ENCODE measurements at places on chromosomes 12 and 14.
A peak's percentile ranks its signal among the peaks of the same experiment; 100 is the strongest.

DNA sequence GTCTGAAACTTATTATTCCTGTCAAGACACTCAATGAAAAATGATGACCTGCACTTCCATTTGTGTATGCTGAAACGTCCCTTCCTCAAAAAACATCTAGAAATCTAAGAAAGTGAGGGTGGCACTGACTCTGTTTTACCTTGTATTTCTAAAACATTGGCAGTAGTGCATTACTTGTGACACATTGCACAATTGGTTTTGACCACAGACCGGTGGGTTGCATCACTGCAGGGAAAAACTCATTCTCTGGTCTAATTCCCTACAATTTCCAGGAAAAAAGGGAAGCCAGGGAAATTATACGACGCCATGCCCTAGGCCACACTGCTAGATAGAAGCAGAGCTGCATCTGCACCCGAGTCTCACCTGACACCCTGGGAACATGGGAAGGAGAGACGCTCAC lies 156.7 kb downstream of the NTF3 start:
- DNase-seq: no peak

GRCh38 chr12:11178250-11178649 lies 7.3 kb downstream of the SMIM10L1 start:
- no peak for DNase-seq

GRCh38 chr12:68263366-68263765 lies 10.0 kb upstream of the IL22 start:
- DNase-seq: no peak

DNA sequence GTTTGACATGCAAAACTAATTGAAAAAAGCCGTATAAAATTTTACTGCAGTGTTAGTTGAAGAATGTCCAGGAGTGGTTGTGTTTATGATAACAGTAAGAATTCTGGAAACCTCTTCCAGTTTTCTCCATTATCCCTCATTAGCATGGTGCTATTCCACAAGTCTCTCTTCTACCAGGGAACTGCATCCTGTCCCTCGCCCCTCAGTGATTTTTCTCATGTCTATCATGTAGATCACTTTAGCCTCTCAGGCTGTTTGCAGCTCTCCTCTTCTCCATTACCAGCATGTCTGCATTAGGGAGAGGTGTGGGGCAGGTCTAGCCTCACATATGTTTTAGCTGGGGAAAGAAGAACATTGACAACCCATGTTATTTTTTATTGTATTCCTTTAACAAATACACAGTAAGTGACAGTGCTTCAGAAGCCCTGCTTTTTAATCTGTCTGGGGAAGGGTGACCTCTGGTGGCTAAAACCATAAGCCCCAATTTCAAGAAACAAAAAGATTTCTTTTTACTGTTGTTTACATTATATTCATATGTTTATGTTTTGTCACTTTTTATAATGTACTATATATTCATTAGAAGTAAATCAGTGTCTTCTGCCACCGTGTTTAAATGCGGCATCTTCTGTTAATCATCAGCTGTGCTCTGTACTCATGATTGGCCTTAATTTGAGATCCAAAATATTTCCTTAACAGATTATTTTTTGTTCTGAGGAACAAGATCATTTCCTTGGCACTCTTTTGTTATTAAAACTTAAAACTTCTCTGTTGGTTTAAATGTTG lies 70.7 kb downstream of the RASSF8 start:
- peak; percentile 25 for DNase-seq

- DNase-seq: no peak
These were observed 208.6 kb downstream of the MED13L start for GRCh38 chr12:116068853-116069252.

DNA sequence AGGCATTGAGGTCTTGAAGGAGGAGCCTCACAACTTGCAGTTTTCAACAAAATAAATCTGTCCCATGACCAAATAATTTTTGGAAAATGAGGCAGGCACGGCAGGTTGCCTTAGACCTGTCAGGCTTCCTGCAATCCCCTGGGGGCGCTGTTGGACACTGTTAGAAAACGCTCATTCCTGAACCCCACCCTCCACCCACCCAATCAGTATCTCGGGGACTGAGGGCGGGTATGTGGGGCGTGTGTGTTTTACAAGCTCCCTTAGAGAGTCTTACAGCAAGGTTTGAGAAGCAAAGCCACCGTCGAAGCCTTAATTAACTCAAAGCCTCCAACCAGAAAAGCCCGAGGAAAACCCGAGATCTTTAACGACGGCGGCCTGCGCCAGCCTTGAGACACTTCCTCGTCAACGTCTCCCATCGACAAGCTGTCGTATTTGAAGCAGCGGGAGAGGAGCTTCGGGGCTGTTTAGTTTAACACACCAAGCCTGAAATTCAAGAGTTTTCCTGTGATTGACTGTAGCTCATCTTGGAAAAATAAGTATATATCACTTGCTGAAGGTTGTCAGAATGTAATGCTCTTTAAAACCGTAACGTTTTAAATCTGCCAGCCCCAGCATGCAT lies 123.0 kb downstream of the GLT1D1 start:
- peak; percentile 72 for DNase-seq

GRCh38 chr12:129496226-129496625 lies 407.6 kb downstream of the TMEM132D start:
- no peak for DNase-seq

DNA sequence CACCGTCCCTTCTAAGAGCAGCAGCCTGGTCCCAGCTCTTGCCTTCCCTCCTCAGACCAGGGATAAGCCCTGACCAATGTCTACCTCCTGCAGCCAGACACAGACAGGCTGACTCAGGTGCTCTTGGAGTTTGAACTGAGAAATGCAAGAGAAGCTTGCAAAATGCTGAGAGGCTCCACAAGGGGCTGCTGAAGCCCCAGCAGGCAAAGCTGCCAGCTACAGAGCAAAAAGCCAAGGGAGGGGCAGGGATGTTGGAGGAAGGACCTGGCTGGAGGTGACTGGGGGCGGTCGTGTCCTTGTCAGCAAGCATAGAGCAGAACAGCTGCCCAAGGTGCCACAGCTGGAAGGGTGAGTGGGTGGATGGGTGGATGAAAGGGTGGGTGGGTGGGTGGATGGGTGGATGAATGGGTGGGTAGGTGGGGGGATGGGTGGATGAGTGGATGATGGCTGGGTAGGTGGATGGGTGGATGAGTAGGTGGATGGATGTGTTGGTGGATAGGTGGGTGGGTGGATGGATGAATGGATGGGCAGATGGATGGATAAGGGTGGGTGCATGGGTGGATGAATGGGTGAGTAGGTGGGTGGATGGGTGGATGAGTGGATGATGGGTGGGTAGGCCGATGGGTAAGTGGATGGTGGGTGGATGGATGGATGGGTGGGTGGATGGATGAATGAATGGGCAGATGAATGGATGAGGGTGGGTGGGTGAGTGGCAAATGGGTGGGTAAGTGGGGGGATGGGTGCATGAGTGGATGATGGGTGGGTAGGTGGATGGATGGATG lies 4.0 kb upstream of the INF2 start:
- no peak for DNase-seq

DNA sequence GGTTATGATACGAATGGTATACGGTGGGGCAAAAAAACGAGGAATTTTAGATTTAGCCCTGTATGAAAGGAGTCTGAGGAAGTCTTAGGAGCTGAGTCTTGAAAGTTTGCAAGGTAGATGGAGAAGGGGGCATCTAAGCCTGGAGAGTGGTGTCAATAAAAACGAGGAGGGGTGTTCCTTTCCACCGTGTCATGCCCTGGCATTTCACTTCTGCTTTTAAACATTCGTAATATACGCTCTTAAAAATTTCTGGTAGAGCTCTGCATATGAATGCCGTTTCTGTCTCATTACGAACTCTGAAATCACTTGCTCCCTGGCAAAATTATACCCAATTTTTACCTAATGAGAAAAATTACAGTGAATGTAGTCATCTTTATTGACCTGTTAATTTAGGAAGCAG lies 170.2 kb downstream of the ERC1 start:
- DNase-seq: no peak

GRCh38 chr12:11667171-11667570 lies 17.7 kb downstream of the ETV6 start:
- DNase-seq: no peak

All from WERI-Rb-1 (cell line).